RWPE1 (cell line): ENCODE measurements at places on chromosomes 7 and 10.
A peak's percentile ranks its signal among the peaks of the same experiment; 100 is the strongest.

DNA sequence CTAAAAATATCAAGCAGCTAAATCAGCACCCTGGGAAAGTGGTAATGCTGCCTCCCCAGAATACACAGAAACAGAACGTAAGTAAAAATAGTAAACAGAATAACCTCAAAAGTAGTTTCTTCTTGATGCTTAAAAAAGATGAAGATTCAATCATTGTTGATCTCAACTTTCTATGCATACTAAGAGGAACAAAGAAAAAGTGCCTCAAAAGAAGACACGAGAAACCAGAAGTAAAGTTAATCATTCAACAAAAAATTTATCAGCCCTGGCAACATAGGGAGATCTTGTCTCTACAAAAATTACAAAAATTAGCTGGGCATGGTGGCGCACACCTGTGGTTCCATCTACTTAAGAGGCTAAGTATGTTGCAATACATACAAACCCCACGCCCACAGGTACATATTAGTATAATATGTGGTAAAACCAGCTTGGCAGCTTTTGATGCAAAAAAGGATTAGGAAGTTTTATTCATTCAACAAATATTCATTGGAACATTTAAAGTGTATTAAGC is 153.7 kb downstream of the NRBF2 start:
- DNase-seq = no peak

DNA sequence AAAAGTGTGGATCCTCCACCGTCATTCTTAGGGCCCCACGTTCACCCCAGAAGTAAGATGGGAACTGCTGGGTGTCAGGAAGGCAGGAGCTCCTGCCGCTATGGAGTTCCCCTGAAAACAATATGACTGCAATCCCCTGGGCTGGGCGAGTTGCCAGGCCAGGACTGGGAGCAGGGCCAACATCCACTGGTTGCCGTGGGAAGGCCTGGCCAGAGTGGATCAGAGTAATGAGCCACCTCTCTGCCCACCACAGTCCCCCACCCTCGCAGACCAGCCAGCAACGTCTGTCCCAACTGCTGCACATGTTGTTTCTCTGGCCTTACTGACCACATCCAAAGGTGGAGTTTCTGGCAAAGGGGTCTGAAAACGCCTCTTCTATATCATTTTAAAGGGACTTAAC is 86.6 kb downstream of the STRA8 start:
- DNase-seq = peak; percentile 42

GRCh38 chr7:33909318-33909717 is 4.0 kb downstream of the BMPER start:
- DNase-seq = no peak

- no peak for DNase-seq
These were observed 14.6 kb upstream of the LFNG start for GRCh38 chr7:2504889-2505375.

DNA sequence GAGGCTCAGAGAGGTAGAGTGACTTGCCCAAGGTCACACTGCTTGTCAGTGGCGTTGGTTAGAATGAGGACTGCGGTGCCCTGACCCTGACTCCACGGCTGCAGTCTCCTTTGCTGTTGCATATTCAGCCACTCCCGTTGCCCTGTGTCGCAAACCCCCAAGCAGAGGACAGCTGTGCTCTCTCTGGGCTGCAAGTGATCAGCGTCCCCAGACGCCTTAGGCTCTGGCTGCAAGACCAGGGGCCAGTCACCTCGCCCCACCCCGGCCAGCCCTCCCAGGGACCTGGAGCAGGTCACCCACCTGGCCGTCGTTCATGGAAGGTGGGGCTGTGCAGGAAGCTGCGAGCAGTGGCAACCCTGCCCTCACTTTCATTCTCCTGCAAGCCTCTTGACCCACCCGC is 51.7 kb upstream of the NANOS1 start:
- no peak for DNase-seq

- no peak for DNase-seq
These were observed 25.4 kb downstream of the TMEM273 start for GRCh38 chr10:49162761-49163310.

DNA sequence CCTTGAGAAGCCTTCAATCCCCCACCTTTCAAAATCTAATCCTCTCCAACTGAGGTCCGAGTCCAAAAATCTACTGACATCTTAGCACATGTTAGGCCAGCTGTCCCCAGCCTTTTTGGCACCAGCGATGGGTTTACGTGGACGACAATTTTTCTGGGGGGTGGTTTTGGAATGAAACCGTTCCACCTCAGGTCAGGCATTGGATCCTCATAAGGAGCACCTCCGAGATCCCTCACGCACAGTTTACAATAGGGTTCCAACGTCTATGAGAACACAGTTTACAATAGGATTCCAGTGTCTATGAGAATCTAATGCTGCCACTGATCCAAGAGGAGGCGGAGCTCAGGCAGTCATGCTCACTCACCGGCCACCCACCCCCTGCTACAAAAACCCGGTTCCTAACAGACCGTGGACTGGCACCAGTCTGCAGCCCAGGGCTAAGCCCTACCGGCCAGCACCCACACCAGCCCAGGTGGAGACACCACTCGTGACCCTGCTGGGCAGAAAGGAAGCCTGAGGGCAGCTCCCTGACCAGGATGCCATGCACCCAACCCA is 107.6 kb downstream of the DIP2C start:
- no peak for DNase-seq

GRCh38 chr10:34578468-34578867 is 236.6 kb downstream of the PARD3 start:
- DNase-seq = no peak

DNA sequence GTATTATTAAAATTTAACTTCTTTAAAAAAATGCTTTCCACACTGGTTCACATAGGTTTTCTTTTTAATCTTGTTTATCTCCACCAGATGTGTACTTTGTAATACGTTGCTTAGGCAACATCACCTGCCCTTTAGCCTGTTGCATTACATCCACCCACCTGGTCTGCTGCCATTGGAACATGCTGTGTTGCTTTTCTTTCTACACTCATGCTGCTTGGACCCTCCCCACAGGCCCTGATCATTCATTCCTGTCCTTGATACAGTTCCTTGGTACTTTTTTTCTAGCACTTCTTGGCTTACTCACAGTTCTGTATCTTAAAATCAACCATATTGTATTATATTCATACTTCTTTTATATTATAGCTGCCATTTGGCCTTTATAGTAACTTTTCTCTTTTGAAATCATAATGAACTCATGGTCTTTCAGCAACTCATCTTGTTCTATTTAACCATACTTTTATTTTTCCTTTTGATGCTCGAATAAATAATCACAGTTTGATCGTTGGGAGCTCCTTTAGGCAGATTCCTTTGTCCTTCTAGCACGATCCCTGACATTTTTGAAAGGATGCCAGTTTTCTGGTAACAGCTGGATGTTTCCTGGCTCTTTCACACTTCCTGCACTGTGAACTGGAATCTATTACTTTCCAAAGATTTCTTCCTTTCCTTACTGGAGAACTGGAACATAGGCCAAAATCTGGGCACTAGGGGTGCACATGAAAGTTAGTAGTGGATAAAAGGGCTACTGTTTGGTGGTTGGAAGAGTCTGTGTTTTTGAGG is 125.1 kb downstream of the CDK14 start:
- DNase-seq = no peak

GRCh38 chr7:123961771-123962170 is 36.7 kb downstream of the SPAM1 start:
- no peak for DNase-seq

DNA sequence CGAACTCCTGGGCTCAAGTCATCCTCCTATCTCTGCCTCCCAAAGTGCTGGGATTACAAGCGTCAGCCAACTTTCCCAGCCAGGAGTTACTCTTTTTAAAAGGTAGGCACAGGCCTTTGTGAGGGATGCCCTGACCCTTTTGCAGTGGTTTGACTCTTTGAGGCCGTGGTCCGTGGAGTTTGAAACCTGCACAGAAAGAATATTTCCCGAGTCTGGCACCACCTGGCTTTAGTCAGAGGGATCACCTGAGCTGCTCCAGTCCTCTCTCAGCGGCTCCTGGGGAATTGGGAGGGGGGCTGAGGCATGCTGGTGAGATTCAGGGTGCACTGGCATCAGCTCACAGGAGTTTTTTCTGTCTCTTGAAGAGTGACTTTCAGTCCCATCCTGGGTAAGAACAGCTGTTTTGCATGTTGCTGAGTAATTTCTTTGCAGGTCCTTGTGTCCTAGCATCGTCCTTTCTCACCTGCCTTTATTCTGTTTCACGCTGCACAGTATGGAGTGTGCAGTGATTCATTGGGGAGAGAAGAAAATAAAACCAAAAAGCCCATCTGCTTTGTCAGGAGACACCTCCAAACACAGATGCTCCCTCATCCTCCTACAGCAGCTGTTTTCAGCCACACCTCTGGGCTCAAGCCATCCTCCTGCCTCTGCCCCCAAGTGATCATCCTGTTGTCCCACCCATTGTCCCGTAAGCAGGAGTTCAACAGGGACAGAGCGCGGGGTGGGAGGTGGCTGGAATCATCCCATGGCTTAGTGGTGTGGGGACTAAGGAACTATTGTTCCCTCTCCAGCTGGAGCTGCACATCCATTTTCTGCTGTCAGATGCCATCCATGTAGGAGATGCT is 284.7 kb downstream of the CAMK1D start:
- no peak for DNase-seq

GRCh38 chr10:33704214-33704830 is 369.9 kb upstream of the NRP1 start:
- DNase-seq = no peak

DNA sequence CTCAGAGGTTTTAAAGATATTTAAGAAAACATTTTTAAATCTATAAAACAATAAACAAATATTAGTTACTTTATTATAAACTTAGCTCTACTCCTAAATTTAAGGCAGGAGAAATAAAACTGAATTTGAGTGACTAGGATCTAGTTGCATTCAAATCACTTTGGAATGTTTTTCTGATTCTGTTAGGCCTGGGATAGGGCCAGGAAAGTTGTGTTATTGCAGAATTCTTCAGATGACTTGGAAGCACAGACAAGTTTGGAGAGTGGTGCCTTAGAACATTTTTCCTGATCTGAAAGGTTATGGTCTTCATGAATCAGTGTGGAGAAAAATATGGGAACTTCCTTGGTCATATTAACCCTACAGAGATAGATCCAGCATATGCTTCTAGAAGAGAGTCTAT is 15.6 kb upstream of the SLC25A13 start:
- no peak for DNase-seq

- DNase-seq = no peak
These were observed 123.3 kb downstream of the CDH23 start for GRCh38 chr10:71520042-71520441.
